ENCODE measurements at places on chromosomes 6 and 20.

DNA sequence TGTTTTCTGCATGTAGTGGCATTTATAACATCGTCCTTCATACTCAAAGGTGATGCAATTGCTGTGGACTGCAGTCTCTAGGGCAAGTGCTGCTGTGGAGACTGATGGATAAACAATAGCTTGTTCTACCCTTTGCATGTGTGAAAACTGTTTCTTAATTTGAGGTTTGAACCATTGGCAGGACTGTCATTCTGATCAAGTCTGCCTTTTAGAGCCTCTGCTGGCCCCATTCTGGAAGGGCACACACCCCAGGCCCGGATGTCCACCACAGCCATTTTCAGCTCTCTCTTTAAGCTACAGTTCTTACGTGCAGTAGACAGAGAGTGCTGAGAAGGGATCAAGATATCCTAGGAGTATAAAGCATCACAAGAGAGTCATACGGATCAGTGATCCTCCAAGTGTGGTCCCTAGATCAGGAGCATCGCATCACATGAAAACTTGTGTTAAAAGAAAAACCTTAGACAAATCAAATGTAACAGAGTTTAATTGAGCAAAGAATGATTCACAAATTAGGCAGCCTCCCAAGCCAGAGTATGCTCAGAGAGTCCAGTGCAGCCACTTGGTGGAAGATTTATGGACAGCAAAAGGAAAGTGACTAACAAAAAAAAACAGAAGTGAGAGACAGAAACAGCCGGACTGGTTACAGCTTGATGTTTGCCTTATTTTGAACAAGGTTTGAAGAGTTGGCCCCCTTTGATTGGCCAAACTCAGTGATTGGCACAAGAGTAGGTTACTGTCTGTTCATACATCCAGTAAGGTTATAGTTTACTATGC, 52.0 kb downstream of the FRK start:
- no peak for DNase-seq

GRCh38 chr20:63624486-63624885, 2.4 kb downstream of the GMEB2 start:
- DNase-seq, result no peak

DNA sequence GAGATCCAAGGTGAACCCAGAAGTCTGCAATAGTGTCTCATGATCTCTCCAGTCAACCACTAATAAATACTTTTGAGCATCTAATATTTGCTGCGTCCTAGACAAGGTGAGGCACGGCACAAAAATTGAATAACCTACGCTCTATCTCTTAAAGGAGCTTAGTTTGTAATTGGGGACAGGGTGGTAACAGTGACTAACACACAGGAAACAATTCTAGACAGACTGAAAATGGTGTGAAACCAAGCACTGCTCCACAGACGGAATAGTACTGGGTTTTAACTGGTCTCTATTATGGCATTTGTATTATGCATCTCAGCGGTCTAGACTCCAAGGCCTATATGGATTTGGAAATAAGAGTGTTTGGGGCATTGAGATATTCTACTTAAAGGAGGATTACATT, 120.1 kb downstream of the CLIC5 start:
- peak; percentile 7 for DNase-seq

DNA sequence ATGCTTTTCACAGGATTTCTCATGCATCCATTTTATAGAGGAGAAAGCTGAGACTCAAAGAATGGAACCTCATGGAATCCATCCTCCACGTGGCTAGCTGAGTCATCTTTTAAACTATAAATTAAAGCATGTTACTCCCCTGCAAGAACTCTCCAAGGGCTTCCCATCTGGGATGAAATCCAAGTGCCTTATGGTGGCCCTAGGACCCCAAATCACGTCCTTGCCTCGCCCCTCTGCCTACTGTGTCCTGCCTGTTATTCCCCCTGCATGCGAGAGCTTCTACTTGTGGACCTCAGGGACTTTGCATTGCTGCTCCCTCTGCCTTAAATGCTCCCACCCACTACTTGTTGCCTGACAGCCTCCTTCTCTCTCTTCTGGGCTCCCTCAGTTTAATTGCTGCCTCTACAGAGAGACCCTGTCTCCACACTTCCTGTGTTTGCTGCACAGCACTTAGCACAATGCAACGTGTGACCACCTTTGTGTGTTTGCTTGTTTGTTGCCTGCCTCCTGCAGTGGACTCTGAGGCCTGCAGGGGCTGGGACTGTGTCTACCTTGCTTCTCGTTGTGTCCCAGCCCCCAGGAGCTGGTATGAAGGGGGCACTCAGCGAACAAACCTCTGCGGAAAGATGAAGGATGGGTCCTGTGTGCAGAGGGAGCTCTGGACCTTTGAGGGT, 39.4 kb downstream of the TOX2 start:
- no peak for DNase-seq

DNA sequence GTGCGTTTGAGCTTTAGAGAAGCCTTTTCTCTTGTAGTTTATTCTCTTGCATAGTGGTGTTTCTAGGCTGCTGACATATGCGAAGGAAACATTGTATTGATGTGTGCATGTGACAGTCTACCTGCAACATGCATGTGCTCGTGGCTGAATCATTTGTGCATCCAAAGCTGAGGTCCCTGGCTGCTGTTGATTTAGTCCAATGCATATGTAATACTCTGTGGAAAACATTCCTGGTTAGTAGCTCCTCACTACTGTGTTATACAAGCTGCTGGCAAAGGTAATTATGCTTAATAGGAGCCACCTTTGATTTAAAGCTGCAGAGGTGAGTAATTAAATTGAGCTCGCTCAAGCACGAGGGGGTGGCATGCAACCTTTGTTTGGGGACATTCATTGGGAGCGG, 24.5 kb downstream of the TSHZ2 start:
- DNase-seq, result no peak

GRCh38 chr6:30802731-30803130, 58.4 kb upstream of the IER3 start:
- no peak for DNase-seq

DNA sequence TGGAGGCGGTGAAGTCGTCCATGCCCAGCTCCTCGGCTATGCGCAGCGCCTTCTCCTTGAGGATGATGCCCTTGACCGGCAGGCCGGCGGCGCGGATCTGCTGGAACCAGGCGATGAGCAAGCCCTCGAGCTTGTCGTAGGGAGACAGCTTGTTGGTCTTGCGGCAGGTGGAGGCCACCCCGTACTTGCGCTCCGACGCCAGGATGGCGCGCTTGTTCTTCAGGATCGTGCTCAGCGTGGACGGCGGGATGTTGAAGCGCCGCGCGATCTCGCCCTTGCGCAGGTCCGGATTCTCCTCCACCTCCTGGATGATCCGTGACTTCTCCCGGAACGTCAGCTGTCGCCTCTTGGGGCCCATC, 435 bp downstream of the CENPB start:
- no peak for DNase-seq

DNA sequence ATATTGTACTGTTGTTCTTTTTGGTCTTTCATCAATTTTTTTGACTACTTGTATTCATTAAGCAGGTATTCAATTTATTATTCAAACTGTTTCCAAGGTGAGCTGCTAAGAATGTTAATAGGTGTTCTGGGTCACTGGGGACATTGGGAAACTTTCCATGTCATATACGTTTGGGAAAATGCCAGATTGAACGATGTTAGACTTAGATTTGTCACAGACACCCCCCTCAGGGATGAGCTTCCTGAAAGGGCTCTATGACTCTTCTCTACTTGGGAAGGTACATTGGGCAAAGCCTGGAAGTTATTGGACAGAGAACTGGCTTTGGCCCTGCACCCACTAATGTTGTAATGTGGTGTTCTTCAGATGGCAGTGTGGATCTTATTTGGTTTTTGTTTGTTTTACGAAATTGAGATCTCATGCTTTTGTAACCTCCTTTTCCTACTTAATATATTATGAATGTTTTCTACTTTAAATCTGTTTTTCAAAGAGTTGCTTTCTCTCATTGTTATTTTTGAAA, 42.1 kb downstream of the PLCB4 start:
- no peak for DNase-seq

DNA sequence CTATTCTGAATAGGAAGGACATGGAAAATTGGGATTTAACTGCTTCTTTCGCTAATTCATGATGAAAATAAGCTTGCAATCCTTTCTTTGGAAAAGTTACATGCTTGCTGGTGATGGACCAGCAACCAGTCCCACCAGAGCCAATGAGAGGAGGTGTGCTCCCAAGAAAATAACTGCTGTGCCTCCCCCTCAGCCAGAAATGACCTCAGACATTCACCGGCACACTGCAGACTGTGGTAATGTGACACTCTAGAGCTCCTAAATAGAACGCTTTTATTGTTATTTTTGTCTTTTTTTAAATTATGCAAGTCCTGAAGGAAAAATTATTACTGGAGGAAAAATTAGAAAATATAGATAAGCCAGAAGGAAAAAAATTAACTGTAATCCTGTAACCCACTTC, 2.6 kb downstream of the PYGB start:
- DNase-seq, result no peak

GRCh38 chr6:81145506-81145905, 607.0 kb downstream of the TENT5A start:
- DNase-seq, result no peak

GRCh38 chr6:13256266-13257001, 71.9 kb downstream of the TBC1D7 start:
- DNase-seq, result no peak

GRCh38 chr6:72031471-72031870, 145.1 kb downstream of the RIMS1 start:
- no peak for DNase-seq

DNA sequence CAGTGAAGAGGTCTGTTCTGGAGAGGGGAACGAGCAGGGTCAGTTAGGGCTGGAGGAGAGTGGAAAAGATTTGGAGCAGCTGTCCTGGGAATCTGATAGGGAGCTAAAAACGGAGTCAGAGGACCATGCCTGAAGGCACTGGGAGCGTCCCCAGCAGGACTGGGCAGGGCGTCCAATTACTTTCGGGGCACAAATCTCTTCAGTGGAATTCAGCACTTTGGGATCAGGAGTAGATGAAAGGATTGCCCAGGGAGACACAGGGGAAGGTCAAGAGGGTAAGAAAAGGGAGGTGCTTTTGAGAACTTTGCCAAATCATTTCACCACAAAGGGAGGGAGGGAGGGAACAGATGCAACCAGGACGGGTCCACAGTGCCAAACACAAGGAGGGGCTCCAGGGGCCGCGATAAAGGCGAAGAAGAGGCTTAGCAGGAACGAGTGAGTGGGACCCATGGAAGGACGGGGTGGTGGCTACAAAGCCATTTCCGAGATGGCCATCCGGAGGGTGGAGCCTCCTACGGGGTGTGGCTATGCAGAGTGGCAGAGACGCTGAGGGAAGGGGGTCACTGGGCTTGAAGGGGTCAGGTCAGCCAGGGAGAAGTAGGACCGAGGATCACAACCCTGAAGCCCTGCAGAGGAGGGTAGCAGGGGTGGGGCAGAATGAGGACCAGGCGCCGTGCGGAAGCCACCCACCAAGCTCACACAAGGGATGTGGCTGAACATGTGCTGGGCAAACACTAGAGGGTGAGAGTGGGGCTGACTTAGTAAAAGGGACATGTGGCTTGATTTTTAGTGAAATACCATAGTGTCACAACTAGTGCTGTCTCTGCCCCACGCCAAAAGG, 180.0 kb upstream of the RREB1 start:
- DNase-seq, result no peak

GRCh38 chr20:47252879-47253307, 103.6 kb downstream of the ZMYND8 start:
- DNase-seq, result no peak
